NCI-H526 treated with DMSO at 0.1 percent for 48 hours (cell line): ENCODE measurements at places on chromosomes 7 and 10.

DNA sequence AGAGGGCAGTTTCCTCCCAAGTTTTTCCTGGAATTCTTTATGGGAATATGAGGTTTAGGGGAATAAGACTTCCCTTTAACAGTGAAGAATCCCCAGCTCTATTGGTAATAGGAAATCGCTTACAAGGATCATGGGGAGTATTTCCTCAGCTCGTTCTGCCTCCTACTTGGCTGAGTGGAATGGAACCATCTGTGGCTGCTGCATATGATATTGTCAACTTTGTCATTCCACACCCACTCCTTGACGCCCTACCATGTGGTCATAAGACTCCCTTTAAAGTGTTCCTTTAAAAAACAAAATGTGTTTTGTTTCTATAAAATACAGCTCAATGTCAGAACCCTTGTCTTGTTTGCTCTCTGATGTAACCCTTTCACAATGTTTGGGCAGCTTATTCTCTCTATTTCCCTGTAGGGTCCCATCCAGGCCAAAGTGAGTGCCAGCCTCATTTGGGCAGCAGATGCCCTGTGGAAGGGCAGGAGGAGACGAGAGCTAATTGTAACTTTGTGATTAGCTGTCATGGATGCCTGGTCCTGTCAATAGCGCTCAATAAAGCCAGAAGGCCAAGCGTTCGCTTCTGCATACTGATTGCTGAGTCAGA is 33.8 kb upstream of the ATRNL1 start:
- no peak for DNase-seq

DNA sequence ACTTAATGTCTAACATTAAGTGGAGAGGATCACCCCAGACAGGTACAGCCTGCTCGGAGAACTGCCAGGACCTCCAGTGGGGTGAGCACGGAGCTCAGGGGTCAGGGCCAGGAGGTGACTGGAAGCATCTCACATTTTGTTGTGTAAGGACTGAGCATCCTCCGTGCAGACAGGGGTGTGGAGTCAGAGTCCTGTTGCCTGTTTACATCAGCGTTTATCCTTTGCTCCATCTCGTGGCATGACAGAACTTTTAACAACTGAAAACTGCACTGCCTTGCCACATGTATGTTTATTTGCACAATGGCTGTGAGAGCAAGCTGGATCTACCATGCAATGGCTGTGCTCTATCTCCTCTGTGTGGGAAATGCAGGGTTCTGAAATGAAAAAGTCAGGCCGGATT is 175.4 kb upstream of the AKR1E2 start:
- DNase-seq = no peak

GRCh38 chr10:110534571-110534970 is 32.9 kb upstream of the SMC3 start:
- DNase-seq = no peak

DNA sequence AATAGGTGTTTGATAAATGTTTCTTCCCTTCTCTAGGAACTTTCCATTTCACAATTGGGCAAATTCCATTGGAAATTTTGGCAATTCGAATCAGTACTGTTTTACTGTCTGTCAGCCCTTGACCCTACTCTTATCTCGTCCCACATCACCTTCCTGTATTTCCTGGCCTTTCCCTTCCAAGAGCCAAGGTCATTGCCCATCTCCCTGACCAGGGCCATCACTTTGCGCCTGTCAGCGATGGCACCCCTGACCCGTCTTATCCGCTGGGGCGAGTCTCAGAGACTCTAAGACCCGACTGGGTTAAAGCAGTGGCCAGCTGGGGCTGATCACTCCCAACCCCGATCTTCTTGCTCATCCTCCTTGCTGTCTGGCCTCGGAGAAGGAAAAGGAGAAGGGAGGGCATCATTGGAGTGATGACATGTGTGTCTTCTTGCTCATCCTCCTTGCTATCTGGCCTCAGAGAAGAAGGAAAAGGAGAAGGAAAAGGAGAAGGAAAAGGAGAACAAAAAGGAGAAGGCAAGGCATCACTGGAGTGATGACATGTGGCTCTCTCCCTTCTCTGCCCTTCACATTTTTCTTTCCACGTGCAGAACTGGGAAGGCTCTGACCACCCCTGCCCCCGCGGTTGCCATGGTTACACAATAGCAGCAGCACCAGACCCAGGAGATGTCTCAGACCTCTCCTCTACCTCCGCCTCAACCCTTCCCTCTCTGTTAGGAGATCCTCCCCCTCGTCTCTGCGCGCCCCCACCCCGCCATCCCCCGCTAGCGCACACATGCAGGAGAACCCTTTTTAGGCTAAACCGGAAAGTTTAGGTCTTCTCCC is 2.0 kb downstream of the SEMA3D start:
- DNase-seq = no peak

GRCh38 chr7:121504482-121504881 is 108.4 kb upstream of the FAM3C start:
- no peak for DNase-seq

- DNase-seq = no peak
Measured at GRCh38 chr7:158603773-158604755, 16.4 kb upstream of the PTPRN2 start.

DNA sequence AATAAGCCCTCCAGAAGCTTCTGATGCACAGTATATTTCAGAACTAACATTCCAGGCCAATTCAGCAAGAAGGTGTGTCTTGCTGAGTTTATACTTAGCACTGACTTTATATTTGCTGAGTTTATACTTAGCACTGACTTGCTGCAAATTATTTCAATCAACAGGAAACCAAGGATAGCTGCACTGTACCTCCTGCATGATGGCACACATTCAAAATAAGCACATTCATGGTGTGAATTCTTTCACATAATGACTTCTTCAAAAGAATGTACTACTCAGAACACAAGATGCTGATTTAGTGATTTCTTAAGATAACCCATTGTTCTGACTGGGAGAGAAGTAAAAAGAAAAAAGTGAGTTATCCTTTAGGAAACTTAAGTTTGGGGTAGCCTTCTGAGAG is 52.0 kb downstream of the JAZF1 start:
- DNase-seq = no peak

GRCh38 chr7:10918093-10918590 is 55.5 kb upstream of the PHF14 start:
- no peak for DNase-seq

GRCh38 chr7:135095450-135095849 is 52.4 kb upstream of the TMEM140 start:
- no peak for DNase-seq

GRCh38 chr7:98568891-98569290 is 48.2 kb upstream of the NPTX2 start:
- DNase-seq = no peak

GRCh38 chr10:29846881-29847280 is 212.1 kb upstream of the SVIL start:
- no peak for DNase-seq

DNA sequence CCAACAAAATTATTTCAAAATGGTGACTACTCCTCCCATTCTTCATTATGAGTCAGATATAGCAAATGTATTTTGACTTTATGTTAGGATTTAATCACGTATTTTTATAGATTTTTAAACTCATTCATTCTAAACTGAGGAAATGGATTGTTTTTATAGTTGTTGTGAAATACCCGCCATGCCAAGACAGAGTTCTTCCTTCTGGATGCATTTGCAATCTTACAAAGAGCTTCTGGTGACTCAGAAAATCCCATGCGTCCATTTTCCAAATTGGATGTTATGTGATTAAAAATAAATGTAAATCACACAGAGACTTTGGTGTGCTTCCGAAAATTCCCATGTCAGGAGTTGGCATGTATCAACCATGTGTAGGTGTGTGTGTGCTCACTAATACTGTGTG is 179.3 kb downstream of the TRIL start:
- DNase-seq = no peak

DNA sequence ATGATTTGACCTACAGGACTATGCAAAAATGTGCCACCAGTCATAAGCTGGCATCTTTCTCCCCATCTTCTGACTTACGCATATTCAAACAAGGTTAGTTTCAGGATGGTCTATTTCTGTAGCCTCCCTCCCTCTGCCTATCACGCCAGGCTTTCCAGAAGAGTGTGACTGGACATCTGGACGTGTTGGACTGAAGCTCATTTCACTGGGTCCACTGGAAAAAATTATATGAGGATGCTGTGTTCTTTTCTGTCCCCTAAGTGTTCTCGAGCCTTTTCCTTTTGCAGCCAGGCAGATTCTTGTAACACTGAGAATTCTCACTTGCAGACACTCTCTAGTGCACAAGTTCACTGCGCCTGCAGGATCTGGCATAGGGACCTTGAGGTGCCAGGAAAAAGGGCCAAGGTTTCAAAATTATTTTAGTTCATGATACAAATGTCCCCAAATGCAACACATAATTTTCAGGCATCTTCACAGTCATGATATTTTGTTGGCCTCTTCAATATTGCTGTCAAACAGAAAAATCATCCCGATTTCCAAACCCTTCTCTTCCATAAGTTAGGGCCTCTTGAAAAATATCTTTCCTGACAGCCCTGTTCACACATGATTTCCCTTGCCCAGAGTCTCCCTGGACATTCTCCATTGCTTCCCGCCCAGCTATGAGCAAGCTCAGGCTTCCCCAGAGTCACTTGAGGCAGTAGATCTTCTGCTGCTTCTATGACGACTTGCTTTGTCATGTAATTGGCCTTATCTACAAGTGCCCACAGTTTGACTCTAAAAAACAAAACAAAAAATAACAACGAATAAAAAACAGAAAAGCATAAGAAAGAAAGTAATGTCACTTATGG is 170.4 kb downstream of the BMPER start:
- no peak for DNase-seq
